ENCODE measurements at places on chromosomes 2 and 18. TPM values are rescaled to one million over a fixed set of nuclear protein-coding genes. Genes with fewer than 3 reads are reported as not detected.

The AQP12A gene
- not detected for total RNA-seq

The KIAA1328 gene
- total RNA-seq = 9.3 TPM

The ZSWIM2 gene
- not detected for total RNA-seq

The SLC30A3 gene
- 0.39 TPM for total RNA-seq

The MERTK gene
- total RNA-seq = 42.8 TPM

The CARF gene
- total RNA-seq = 7.5 TPM

The CTAGE1 gene
- total RNA-seq = not detected

DNA sequence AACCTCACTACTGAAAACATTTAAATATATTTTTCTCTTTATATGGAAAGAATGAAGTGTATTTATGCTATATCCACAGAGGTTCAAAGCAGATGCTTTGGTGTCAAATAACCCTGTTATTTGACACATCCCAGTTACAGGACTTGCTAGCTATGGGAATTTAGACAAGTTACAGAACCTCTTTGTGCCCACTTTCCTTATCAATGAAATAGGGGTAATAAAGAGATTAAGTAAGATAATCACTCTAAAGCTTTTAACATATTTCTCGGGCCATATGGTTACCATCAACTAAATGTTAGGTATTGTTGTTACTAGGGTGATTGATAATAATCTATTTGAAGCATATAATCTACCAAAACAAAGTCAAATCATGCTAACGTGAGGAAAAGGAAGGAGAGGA, 1660.6 kb upstream of the NXPH2 start:
- H3K4me3 ChIP-seq = no peak overlapping the region
- no peaks in the 10 kb centered on the region for H3K4me1 ChIP-seq
- H3K27me3 ChIP-seq = no peaks in the 10 kb centered on the region

DNA sequence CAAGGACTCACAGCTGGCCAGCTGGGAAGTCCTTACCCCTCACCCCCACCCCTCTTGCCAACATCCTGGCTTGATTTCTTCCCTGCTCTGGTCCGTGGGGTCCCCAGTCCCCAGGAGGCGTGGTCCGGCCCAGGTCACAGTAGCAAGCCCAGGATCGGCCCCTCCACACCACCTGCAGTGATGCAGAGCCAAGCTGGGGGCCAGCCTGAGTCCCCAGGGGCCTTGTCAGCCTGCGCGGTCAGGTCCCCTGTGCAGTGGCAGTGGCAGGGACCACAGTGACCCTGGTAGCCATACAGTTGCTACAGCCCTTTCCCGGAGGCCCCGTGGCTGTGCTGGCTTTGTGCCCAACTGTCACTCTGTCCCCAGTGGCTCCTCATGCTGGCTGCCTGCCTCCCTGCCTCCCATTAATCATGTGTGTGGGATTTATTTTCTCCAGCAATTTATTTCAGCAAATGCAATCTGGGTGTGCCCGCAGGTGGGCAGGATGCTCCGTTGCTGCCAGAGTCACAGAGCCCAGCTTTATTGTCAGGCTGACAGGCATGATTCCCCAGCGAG, 8.8 kb upstream of the PRSS56 start:
- H3K27ac ChIP-seq = no peak overlapping the region
- no peaks in the 10 kb centered on the region for H3K4me1 ChIP-seq
- no peaks in the 10 kb centered on the region for H3K36me3 ChIP-seq
- no peak overlapping the region for H3K4me3 ChIP-seq

DNA sequence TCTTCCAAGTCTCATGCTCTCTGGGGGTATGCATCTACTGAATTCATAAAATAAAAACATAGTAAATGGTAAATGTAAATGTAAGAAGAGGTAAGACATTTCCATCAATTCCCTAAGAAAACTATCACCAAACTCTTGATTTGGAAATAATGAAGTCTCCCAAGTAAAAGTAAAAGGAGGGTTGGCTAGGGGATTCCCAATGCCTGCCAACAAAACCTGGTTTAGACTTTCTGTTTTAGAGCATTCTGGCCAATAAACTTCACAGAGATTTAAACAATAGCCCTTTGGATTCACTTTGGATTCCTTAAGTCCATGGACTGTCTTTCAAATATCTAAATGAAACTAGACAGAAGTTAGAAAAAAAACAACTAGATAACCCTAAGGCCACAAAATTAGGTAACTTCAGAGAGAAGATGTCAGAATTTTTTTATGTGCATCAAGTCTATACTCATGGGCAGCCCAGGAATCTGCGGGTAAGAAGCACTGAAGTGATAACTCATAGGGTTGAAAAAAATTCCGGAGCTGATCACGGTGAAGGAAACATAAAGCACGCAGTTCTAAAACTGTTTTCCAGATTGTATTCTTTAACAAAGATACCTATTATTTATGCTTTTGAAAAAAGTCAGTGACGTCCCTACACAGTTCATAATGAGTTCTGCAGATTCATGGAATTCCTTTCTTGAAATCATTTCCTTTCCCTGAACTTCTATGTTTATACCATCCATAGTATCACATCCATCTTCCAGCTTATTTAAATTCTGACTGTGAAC, 263.6 kb downstream of the AFF3 start:
- DNase-seq = no peak
- no peaks in the 10 kb centered on the region for H3K36me3 ChIP-seq
- peaks cover 6% of the 10 kb centered on the region for H3K4me1 ChIP-seq
- H3K27ac ChIP-seq = no peak overlapping the region
- no peak overlapping the region for H3K4me3 ChIP-seq

DNA sequence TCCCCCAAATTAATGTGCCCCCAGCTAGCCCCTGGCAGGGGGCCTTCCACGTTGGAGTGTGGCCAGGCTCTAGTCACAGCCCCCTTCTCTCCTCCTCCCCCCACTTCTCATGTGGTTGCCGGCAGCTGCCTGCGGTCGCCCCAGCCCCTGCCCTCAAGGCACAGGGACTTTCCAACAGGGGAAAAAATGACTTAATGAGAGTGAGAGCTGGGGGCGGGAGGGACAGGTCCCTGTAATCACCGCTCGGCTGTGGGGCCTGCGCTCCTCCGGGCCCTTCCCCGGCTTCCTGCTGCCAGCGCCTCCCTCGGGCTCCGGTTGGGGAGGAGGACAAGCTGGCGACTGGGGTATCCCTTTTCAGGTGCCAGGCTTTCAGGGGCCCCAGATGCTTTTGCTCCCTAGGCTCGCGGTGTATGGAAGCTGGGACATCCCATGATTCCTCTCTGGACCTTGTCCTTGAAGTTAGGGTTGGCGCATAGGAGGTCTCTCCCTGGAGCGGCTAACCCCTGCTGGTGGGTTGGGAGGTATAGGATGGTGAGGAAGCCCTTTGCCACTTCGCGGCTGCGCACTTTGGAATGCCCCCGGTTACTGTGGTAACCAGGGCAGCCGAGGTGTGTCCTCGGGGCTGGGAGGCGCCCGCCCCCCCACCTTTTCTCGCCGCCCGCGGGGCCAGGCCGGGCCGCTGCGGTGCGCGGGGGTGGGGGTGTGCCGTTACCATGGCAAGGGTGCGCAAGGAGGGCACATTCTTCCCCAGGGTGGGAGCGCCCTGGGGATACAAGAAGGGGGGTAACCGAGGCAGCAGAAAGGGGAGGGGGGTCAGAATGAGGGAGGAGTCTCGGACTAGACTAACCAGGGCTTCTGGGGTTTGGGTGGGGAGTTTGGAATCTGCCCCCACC, 16.1 kb downstream of the WNT10A start:
- no peak for DNase-seq
- H3K36me3 ChIP-seq = no peaks in the 10 kb centered on the region
- no peak overlapping the region for H3K4me3 ChIP-seq
- peaks cover 18% of the 10 kb centered on the region for H3K4me1 ChIP-seq

- peaks cover 13% of the 10 kb centered on the region for H3K4me1 ChIP-seq
- DNase-seq = no peak
- H3K27ac ChIP-seq = no peak overlapping the region
- H3K27me3 ChIP-seq = no peaks in the 10 kb centered on the region
Observed at GRCh38 chr2:120468136-120468535, 122.2 kb downstream of the INHBB start.

- H3K4me3 ChIP-seq = no peak overlapping the region
- no peak overlapping the region for H3K27ac ChIP-seq
Observed at GRCh38 chr18:55256226-55256928, 297.1 kb upstream of the CCDC68 start.

- H3K27me3 ChIP-seq = no peaks in the 10 kb centered on the region
- no peak overlapping the region for H3K4me3 ChIP-seq
- H3K36me3 ChIP-seq = no peaks in the 10 kb centered on the region
- no peak overlapping the region for H3K27ac ChIP-seq
Observed at GRCh38 chr2:75274936-75275335, 75.6 kb upstream of the TACR1 start.

GRCh38 chr2:157864857-157865430, 11.2 kb downstream of the ACVR1 start:
- H3K36me3 ChIP-seq = no peaks in the 10 kb centered on the region
- no peak overlapping the region for H3K4me3 ChIP-seq
- H3K27me3 ChIP-seq = no peaks in the 10 kb centered on the region

- H3K4me1 ChIP-seq = peaks cover 28% of the 10 kb centered on the region
- H3K27ac ChIP-seq = peak overlapping the region; percentile 98
- no peaks in the 10 kb centered on the region for H3K27me3 ChIP-seq
Observed at GRCh38 chr2:73070643-73071359, 711 bp downstream of the SFXN5 start.

DNA sequence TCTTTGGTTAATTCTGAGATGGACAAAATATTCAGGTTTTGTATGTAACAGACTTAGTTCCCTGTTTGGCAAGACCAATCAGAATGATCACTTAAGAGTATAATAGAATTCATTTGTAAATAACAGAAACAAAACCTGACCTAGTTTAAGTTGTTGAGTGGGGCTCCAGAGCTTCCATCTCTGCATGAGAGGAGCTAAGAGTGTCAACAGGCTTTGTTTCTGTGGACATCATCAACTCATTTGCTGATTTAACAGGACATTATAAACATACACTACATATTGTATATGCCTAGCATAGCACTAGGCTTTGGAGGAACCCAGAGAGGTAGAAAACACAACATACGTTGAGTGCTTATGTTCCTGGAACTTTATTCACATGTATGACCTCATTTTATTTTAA, 75.3 kb upstream of the TRIB2 start:
- no peak overlapping the region for H3K4me3 ChIP-seq
- H3K27ac ChIP-seq = no peak overlapping the region
- H3K27me3 ChIP-seq = no peaks in the 10 kb centered on the region
- no peaks in the 10 kb centered on the region for H3K36me3 ChIP-seq

DNA sequence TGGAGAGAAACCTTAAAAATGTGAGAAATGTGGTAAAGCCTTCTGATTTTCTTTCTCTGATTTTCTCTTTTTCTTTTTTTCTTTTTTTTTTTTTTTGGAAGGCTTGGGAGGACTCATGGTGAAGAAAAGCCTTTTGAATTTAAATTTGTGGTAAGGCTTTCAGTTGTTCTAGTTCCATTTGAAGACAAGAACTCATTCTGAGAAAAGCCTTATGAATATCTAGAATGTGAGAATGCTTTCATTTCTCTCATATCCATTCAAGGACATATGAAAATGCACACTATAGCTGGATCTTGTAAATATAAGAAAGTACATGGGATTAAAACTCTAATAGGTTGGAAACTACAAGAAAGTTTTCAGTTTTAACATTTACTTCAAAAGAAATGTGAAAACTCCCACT, 1045.2 kb upstream of the NRXN1 start:
- no peaks in the 10 kb centered on the region for H3K4me1 ChIP-seq
- H3K27me3 ChIP-seq = no peaks in the 10 kb centered on the region
- no peaks in the 10 kb centered on the region for H3K36me3 ChIP-seq
- H3K27ac ChIP-seq = no peak overlapping the region

DNA sequence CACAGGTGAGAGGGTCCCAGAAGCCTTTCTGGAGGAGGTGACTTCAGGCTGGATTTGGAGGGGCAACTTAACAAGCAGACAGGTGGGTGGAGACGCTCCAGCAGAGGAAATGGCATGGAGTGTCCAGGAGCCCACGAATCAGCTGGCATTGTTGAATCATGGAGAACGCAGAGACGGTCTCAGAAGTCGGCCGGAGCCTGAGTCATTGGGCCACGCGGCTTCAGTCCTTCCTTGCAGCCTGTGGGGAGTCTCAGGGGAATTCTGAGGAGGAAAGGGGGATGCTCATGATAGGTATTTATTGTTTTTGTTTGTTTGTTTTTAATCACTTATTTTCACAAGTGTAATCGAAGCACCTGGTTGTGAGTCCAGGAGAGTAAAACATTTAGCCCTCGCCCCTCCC, 184.6 kb upstream of the HDAC4 start:
- peak; percentile 30 for DNase-seq
- no peaks in the 10 kb centered on the region for H3K36me3 ChIP-seq
- H3K27ac ChIP-seq = no peak overlapping the region
- H3K4me1 ChIP-seq = no peaks in the 10 kb centered on the region
- H3K4me3 ChIP-seq = no peak overlapping the region

DNA sequence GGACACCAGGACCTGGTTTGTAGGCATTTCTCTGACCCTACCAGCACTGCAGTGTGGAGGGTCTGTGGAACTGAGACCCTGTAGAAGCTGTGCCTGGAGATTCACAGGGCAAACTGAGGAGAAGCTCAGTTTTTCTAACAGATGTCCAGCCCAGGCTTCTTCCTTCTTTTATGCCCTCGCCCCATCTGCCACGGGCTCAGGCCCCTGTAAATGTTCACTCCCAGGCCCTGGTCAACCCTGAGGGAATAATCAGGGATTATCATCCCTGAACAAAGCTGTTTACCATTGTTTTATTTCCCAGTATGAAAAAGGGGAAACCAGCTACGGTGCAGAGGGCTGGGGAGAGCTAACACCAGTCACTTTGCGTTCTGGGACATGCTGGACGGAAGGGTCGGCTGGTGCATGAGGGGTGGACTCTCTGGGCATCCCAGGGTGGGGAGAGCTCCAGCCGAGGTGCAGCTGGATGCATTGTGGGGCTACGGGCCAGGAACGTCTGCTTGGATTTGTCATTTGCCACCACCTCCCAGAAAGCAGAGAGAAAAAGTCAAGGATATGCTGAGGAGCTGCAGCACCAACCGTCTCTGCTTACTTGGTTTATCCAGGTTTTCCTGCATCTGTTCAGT, 183.8 kb downstream of the TFCP2L1 start:
- no peak overlapping the region for H3K27ac ChIP-seq
- no peaks in the 10 kb centered on the region for H3K36me3 ChIP-seq
- peaks cover 31% of the 10 kb centered on the region for H3K27me3 ChIP-seq
- H3K4me1 ChIP-seq = no peaks in the 10 kb centered on the region
- no peak for DNase-seq
- no peak overlapping the region for H3K4me3 ChIP-seq

DNA sequence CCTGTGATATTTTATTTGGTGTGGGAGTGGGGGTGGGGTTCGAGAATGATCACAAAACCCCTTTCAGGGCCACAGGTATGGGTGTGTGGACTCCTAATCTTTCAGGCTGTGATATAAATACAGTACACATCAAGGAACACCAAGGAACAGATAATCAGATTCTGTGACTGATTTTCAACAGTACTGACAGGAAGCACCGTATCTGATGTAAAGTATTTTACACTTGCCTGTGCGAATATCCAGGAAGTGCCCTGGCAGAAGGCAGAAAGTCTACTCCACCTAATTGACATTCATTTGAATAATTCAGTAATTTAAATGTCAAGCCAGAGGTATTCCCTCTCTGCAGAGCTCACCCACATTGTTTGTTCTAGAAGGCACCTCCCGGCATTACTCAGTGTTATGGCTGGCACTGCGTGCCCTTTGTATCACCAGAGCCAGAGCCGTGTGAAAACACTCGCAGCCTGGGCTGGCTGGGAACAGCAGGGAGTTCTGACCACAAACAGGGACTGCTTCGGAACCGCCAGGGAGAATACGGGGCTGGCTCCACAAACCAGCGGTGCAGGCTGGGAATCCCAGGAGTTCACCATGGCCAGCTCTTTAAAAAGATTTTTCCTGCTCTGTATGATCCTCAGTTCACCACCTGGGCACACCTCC, 91.8 kb downstream of the ACVR1 start:
- H3K4me1 ChIP-seq = peaks cover 15% of the 10 kb centered on the region
- no peak for DNase-seq
- H3K27ac ChIP-seq = peak overlapping the region; percentile 43
- H3K27me3 ChIP-seq = no peaks in the 10 kb centered on the region
- no peaks in the 10 kb centered on the region for H3K36me3 ChIP-seq

GRCh38 chr18:9827793-9828505, 57.8 kb upstream of the TXNDC2 start:
- peaks cover 13% of the 10 kb centered on the region for H3K36me3 ChIP-seq
- H3K27ac ChIP-seq = peak overlapping the region; percentile 91
- no peak for DNase-seq
- peaks cover 35% of the 10 kb centered on the region for H3K4me1 ChIP-seq
- no peaks in the 10 kb centered on the region for H3K27me3 ChIP-seq
